Activated CD4-positive, alpha-beta memory T cell treated with anti-CD3 and anti-CD28 coated beads, Interleukin-2, amount 10 ng/mL, durations not matched to agents 7 days and 5 days (primary cell): ENCODE measurements at places on chromosomes 6 and 20. TPM values are rescaled to one million over a fixed set of nuclear protein-coding genes. Genes with fewer than 3 reads are reported as not detected.

DNA sequence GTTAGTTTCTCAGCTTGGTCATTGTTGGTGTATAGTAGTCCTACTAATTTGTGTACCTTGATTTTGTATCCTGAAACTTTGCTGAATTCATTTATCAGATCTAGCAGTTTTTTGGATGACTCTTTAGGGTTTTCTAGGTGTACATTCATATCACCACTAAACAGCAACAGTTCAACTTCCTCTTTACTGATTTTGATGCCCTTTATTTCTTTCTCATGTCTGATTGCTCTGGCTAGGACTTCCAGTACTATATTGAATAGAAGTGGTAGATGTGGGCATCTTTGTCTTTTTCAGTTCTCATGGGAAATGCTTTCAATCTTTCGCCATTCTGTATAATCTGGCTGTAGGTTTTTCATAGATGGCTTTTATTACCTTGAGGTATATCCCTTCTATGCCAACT, 61.3 kb upstream of the HEY2 start:
- peaks cover 37% of the 10 kb centered on the region for H3K27me3 ChIP-seq
- H3K27ac ChIP-seq = no peak overlapping the region
- no peaks in the 10 kb centered on the region for H3K36me3 ChIP-seq
- H3K4me1 ChIP-seq = no peaks in the 10 kb centered on the region
- H3K4me3 ChIP-seq = no peak overlapping the region

- H3K4me3 ChIP-seq = no peak overlapping the region
- DNase-seq = no peak
- peaks cover 14% of the 10 kb centered on the region for H3K27me3 ChIP-seq
- no peaks in the 10 kb centered on the region for H3K4me1 ChIP-seq
Observed at GRCh38 chr6:3683331-3683730, 68.2 kb downstream of the PXDC1 start.

DNA sequence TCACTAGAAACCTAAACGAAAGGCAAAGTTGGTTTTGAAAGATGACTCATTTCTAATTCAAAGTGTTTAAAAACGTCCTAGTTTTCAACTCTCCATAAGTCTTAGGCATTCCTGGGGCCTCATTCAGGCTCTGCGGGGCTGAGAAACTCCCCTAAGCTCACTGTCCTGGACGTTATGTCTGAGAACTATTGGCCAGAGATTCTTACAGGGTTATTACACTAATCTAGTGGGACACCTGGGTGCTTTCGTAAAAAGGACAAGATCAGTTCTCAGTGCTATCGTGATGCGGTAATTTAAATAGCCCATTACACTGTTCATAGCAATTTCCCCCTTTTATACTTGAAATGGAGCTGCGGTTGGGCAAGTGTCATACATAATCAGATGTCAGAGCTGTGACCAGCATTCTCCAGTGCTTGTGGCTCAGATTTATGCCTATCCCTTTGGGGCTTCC, 280.9 kb downstream of the QKI start:
- H3K27me3 ChIP-seq = peaks cover 3% of the 10 kb centered on the region
- H3K36me3 ChIP-seq = no peaks in the 10 kb centered on the region
- no peak for DNase-seq
- H3K4me3 ChIP-seq = no peak overlapping the region
- H3K27ac ChIP-seq = no peak overlapping the region
- no peaks in the 10 kb centered on the region for H3K4me1 ChIP-seq

Gene PRRC2A
- total RNA-seq = 222 TPM

Gene DAAM2
- not detected for total RNA-seq
